Left lung (tissue), 14 donors: ENCODE measurements at places on chromosomes 6 and 20.

DNA sequence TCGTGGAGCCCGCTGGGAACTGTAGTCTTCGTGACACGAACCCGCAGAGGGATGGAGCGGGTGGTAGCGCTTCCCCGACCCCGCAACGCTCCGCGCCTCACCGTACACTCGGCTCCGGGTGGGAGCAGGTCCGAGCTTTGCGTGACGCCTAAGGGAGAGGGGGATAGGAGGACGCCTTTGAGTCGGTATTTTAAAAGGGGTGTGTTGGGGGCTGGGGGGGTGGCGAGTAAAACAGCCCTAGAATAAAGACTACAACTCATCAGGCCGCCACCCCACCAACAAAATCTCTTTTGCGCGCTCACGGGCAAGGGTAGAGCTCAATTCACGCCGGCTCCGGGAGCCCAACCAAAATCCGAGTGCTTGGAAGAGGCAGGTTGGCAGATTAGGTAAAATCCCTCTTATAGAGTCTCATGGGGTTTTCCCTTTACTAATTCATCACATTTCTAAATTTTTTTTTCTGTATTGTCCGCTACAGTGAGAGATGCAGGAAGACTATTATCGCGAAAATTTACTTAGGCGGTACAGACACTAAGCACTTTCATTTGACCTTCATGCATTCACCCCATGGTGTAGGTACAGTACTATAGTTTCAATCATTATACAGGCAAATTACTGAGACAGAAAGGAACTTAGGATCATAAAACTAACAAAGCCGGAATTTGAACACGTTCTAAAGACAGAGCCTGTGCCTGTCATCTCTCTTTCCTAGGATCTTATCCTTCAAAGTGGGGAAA, 706 bp upstream of the SNX14 start:
- no peak for DNase-seq

- DNase-seq: no peak
These were observed 94.3 kb upstream of the BHLHE23 start for GRCh38 chr20:63100926-63101699.

DNA sequence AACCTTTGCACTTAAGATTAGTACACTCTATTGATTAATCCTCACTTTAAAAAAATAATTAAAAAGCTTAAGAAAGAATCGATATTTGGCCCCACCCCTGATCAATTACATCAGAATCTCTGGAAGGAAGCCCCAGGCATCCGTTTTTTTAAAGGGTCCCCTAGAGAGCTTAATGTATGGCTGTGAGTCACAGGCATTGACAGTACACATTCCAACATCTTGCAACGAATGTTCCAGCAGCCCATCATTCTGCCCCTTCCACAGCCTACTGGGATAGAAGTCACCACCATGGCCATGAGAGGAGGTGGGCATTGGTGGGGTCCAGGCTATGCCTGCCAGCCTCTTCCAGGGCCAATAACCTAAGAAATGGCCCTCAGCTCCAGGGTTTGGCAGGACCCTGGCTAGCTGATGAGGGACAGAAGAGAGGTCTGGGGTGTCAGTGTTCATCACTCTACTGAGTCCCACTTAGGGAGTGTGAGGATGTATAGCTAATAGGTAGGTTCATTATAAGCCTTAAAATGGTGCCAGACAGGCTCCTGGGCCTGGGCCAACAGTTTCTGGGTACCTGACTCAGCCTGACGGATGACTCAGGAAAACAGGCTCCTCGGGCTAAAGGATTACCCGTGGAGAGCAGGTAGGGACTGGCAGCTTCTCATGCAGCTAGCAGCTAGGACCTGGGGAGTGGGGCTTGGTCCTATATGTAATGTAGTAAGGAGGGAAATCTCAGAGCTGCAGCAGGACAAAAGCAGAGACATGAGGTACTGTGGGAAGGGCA, 40.4 kb downstream of the MDGA1 start:
- no peak for DNase-seq

- DNase-seq: no peak
These were observed 727.9 kb upstream of the MAN1A1 start for GRCh38 chr6:120077489-120077888.

- DNase-seq: no peak
These were observed 2.9 kb upstream of the SOD2 start for GRCh38 chr6:159695984-159696383.

DNA sequence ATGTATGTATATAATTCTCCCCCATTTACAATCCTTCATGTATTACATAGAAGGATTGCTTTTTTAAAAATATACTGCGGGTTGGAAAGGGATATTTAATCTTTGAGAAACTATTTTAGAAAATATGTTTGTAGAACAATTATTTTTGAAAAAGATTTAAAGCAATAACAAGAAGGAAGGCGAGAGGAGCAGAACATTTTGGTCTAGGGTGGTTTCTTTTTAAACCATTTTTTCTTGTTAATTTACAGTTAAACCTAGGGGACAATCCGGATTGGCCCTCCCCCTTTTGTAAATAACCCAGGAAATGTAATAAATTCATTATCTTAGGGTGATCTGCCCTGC, 3.6 kb downstream of the FOXC1 start:
- DNase-seq: no peak
